ENCODE measurements at places on chromosomes 5 and 9.

- no peak for DNase-seq
Observed at GRCh38 chr5:56358703-56359681, 125.9 kb upstream of the ANKRD55 start.

- no peak for DNase-seq
Observed at GRCh38 chr9:80540387-80540786, 968.6 kb downstream of the TLE4 start.

GRCh38 chr5:67003685-67003934 is 193.0 kb downstream of the CD180 start:
- no peak for DNase-seq

- DNase-seq, result no peak
Observed at GRCh38 chr9:69456201-69456600, 131.2 kb downstream of the ENTREP1 start.

- DNase-seq, result no peak
Observed at GRCh38 chr9:17587113-17587512, 8.2 kb downstream of the SH3GL2 start.

- no peak for DNase-seq
Observed at GRCh38 chr9:92769286-92769685, 4.7 kb upstream of the BICD2 start.

DNA sequence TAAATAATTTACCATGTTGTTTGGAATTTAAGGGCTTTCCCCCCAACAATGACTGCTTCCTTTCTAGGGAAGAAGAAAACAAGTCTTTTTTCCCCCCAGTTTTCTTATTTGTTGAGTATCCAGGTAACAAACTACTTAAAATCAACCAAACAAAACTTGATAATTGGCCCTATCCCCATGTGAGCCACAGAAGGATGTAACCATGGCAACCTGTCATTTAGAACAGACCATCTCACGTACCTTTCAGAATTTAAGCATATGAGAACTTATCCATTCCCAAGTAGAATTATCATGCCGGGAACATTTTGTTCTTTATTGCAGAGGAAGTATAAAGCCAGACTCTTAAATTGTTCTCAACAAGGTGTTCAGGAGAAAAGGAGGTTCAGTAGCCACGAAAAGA is 392.3 kb downstream of the CETN3 start:
- no peak for DNase-seq

DNA sequence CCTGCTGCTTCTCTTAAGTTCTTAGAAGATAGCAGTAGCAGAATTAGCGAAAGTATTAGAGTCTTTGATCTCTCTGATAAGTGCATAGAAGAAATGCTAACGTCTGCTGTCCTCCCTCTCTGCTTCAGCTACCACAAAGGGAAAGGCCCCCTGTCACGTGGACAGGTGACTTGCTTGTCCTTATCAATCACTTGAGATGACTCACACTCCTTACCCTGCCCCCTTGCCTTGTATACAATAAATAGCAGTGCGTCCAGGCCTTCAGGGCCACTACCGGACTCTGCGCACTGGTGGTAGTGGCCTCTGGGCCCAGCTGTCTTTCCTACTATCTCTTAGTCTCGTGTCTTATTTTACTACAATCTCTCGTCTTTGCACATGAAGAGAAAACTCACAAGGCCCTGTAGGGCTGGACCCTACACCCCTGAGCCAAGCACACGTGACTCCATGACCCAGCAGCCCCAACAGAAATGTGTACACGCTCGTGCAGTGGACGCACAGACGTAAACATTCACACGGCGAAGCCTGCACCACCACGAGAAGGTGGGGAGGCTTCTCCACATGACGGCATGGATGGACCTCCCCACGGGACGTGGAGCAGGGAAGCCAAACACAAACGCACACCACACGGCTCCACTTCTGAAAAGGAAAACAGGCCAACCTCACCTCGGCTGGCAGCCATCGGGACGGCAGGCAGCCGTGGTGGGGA is 38.3 kb downstream of the PNPLA7 start:
- DNase-seq, result no peak

All from activated naive CD4-positive, alpha-beta T cell treated with anti-CD3 and anti-CD28 coated beads for 36 hours (primary cell).